Bronchus fibroblast of lung (primary cell): ENCODE measurements at places on chromosomes 16 and 17. TPM values are rescaled to one million over a fixed set of nuclear protein-coding genes. Genes with fewer than 3 reads are reported as not detected.

Gene ZFPM1
- 0.59 and 0.84 TPM in 2 replicates for total RNA-seq

Gene CD19
- not detected in 2 replicates for total RNA-seq

Gene CCL7
- total RNA-seq = not detected in 2 replicates

Gene COG8
- 34.5 and 35.8 TPM in 2 replicates for total RNA-seq

Gene KRTAP9-8
- not detected in 2 replicates for total RNA-seq
